Thymus (tissue), 14 donors: ENCODE measurements at places on chromosomes 6 and 20.
A peak's percentile ranks its signal among the peaks of the same experiment; 100 is the strongest.

GRCh38 chr20:34127792-34128191, 15.7 kb upstream of the EIF2S2 start:
- DNase-seq: no peak

- peak; percentile 86 for DNase-seq
Measured at GRCh38 chr20:5691918-5692618, 58.1 kb upstream of the SHLD1 start.

- peak; percentile 24 for DNase-seq
Measured at GRCh38 chr20:19265646-19266374, 53.4 kb downstream of the SLC24A3 start.

- no peak for DNase-seq
Measured at GRCh38 chr6:108581237-108581931, 20.7 kb downstream of the FOXO3 start.

GRCh38 chr6:37868447-37868825, 48.9 kb downstream of the ZFAND3 start:
- DNase-seq: no peak

DNA sequence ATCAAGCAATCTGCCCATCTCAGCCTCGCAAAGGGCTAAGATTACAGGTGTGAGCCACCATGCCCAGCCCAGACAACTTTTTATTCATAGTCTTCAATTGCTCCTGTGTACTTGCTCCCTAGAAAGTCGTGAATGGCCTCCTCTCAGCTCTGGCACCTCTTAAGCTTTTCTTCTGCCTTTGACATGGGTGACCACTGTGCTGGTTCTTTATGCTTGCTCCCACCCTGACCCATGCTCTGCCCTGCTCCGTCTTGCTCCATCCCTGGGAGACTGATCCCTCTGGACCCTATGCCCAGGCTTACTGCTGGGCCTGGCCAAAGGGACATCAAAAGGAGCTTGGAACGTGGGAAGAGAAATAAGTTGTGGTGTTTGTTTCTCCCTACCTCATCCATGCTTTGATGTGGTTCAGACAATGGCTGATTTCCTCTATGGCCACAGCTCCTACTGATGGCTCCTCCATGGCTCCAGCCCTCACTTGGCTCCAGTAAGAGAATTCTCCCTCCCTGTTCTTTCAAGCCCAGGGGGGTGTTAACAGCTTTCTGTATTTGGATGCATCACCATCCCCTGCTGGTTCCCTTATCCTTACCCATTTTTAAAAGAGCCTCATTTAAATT, 7.7 kb upstream of the TREM2 start:
- DNase-seq: no peak

GRCh38 chr6:16064671-16065072, 64.2 kb upstream of the MYLIP start:
- no peak for DNase-seq

DNA sequence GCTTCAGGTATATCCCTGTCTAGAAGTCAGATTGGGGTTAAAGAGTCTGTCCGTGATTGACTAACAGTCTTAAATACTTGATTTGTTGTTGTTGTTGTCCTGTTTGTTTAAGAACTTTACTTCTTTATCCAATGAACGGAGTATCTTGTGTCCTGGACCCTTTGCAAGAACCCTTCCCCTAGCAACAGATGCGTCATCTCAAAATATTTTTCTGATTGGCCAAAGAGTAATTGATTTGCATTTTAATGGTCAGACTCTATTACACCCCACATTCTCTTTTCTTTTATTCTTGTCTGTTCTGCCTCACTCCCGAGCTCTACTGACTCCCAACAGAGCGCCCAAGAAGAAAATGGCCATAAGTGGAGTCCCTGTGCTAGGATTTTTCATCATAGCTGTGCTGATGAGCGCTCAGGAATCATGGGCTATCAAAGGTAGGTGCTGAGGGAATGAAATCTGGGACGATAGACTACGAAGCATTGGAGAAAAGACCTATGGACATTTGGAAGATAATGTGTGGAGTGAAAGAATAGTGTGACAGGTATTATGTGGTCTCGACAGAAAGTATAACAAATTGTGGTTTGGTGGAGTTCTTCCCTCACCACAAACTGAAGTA, at the start of gene HLA-DRA:
TSS of gene HLA-DRA (plus strand) at position 286 of the 613 bp plus-strand sequence. CDS start at position 350, 64 bp downstream.
- peak; percentile 86 for DNase-seq

GRCh38 chr20:6613280-6613861, 154.1 kb upstream of the BMP2 start:
- no peak for DNase-seq

DNA sequence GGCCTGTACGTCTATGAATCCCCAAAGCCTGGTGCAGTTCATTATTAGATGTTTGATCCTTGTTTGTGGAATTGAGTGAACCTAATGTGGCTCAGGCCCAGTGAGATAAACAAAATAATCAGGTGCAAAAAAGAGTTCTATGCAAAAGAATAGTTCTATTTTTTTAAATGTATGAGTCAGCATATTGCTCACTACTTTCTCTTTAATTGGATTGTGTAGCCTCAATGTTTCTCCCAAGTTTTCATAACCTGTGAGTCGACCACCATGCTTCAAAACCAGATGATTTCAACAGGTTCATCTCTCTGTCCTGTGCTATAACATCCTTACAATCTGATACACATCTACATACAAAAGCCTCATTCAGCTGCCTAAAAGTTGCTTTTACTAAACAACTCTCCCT, 116.5 kb upstream of the HDAC2 start:
- DNase-seq: no peak

- DNase-seq: peak; percentile 31
Measured at GRCh38 chr20:38730167-38730988, 6.1 kb downstream of the SLC32A1 start.
